Activated CD4-positive, alpha-beta T cell treated with anti-CD3 and anti-CD28 coated beads, Interleukin-10, Interleukin-2, amounts not matched to agents 100 ng/mL and 50 ng/mL, durations not matched to agents 16 hours and 8 hours (primary cell): ENCODE measurements at places on chromosomes 7 and 10.

- DNase-seq = no peak
Observed at GRCh38 chr7:19410106-19410505, 264.9 kb upstream of the FERD3L start.

- DNase-seq = no peak
Observed at GRCh38 chr10:116741391-116742351, 695 bp downstream of the HSPA12A start.

GRCh38 chr7:41809940-41810576 lies 107.2 kb upstream of the INHBA start:
- DNase-seq = no peak

GRCh38 chr10:85916994-85917573 lies 449.5 kb downstream of the GRID1 start:
- no peak for DNase-seq

GRCh38 chr7:77561352-77561751 lies 24.3 kb downstream of the PTPN12 start:
- DNase-seq = no peak

DNA sequence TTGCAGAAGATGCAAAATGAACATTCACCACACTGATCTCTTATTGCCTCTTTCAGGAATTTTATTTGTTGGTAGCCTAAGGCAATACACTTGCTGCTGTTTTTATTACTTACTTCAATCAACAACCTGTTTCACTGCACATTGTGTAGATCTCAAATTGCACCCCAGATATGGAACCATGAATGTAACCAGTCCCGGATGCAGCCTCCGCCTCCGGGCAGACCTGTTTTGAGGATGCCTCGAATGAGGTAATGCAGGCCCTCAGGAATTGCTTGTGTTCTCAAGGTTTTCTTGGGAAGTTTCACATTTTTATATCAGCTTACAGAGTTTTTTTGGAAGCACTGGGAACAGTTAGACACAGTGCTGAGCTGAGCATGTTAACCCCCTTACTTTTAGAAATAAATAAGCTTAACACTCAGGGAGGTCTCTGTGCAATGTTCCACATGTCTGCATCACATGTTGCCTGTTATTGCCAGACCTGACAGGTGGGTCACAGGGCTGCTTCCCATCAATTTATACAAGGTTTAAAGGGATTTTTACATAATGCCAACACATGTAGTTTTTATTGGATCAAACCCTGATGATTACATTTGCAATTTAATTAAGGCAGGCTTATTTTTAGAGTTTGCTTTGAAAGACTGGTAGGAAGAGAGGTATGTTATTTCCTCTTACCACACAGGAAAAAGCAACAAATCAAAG lies 193.1 kb upstream of the POM121L12 start:
- no peak for DNase-seq

DNA sequence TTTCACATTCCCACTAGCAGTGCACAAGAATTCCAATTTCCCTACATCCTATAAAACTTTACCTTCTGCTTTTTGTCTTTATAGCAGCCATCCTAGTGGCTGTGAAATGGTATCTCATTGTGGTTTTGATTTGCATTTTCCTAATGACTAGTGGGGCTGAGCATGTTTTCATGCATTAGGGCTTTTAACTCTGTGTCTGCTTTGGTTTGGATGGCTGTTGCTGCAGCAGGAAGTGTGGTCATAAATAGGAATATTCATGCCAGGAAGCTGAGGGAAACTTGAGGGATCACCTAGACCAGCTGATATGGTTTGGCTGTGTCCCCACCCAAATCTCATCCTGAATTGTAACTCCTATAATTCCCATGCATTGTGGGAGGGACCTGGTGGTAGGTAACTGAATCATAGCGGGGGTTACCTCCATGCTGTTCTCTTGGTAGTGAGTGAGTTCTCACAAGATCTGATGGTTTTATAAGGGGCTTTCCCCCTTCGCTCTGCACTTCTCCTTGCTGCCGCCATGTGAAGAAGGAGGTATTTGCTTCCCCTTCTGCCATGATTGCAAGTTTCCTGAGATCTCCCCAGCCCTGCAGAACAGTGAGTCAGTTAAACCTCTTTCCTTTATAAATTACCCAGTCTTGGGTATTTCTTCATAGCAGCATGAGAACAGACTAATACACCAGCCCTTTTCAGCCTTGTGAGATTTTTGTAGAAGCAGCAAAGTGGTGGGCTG lies 181.8 kb upstream of the PITRM1 start:
- no peak for DNase-seq

DNA sequence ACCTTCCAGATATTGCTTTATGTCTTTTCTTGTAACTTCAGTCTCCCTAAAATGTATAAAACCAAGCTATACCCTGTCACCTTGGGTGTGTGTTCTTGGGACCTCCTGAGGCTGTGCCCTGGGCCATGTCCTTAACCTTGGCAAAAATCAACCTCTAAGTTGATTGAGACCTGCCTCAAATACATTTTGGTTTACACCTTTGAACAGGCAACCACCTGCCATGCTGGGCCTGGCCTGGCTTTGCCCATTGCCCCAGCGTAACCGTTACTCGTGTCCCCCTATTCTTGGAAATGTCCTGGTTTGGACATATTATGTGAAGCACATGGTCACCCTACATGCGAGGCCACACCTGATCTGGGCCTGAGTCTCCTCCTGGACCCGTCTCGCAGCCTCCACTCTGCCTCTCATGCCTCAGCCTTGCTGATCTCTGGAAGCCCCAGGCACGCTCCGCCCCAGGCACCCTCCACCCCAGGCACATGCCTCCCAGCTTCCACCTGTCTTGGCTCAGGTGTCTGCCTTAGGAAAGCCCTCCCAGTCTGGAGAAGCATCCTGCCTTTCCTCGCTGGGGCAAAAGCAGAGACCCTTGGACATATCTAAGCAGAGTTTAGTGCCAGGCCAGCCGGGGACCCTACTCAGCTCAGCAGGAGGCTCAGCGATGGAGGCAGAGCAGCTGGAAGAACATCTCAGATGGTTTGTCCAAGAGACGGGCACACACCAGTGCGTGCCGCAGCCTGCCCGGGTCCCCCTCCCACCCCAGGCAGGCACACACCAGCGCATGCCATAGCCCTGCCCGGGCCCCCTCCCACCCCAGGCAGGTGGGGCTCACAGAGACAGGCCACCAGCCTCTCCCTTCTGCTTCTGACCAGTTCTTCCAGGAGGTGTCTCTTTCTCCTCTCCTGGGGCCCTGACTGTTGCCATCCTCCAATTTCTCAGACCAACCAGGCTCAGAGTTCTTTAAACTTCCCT lies 4.0 kb upstream of the VIPR2 start:
- no peak for DNase-seq

DNA sequence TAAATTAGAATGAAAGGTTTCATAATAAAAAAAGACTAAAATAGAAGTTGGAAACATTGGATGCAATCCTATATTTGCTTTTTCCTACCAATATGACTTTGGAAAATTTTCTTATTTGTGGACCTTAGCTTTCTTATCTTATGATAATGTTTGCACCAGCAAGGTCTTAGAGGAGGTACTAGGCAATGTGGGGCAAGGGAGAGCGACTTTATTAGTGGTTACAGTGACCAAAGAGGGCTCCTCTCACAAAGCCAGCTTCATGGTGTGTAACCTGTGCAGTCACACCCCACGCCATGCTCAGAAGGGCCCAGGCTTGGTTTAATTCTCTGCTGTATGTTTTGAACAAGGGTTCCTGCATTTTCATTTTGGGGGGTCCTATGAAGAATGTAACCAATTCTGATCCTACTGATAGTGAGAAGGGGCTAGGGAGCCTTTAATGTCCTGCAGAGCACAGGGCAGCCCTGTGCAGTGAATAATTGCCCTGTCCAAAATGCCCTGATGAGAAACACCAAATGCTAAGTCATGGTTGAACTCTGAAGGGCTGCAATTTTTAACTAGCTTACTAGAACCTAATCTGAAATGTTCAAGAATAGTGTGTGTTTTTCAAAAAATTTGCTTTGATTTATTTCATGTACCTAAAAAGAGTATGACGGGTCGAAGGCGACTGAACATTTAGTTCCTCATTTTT lies 1047.8 kb downstream of the LRMDA start:
- no peak for DNase-seq

DNA sequence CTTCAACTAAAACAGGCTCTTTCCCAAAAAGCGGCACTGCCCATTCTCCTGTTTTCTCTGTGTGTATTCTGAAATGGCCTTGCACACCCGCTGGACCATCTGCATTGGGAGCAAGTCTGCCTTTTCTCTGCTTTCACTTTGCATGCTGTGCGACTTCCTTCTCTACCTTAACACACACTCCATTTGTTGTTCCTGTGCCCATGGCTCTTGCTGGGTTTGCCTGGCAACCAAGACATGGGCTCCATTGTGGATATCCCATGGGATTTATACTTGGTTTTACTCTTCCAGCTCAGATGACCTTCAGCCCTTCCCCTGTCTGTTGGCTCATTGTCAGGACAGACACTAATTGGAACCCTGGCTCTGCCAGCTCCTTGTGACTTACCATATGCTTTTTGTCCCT lies 465.3 kb downstream of the REEP3 start:
- DNase-seq = no peak

GRCh38 chr10:116069856-116070255 lies 203.2 kb downstream of the GFRA1 start:
- DNase-seq = no peak

DNA sequence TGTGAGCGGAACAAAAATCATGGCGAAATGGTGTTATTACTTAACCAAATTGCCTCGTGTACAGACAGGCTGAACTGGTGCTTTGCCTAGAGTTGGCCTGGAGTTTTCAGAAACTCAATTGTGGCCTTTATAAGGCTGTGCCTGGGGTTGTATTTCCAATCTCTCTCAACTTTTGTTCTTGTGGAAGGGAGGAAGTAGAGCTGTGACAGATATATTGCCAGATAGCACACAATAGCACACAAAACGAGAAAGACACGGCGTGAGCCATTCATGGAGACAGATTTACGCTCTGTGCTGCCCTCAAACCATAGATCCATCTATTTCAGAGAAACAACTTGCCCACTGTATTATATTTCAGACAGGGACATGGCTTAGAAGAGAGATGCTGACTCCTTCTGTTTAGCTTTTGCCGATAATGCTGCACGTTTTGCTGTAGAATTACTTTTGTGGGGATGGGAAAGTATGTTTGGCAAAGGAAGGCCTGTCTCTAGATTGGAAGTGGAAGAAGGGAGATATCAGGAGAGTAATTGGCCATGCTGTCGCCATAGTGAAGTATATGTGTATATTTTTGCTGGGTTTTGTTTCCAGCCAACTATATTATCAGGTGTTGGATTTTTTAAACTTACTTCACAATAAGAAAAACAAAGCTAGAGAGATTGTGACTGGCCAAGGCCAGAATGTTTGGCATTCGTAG lies 80.4 kb downstream of the AUTS2 start:
- DNase-seq = no peak

DNA sequence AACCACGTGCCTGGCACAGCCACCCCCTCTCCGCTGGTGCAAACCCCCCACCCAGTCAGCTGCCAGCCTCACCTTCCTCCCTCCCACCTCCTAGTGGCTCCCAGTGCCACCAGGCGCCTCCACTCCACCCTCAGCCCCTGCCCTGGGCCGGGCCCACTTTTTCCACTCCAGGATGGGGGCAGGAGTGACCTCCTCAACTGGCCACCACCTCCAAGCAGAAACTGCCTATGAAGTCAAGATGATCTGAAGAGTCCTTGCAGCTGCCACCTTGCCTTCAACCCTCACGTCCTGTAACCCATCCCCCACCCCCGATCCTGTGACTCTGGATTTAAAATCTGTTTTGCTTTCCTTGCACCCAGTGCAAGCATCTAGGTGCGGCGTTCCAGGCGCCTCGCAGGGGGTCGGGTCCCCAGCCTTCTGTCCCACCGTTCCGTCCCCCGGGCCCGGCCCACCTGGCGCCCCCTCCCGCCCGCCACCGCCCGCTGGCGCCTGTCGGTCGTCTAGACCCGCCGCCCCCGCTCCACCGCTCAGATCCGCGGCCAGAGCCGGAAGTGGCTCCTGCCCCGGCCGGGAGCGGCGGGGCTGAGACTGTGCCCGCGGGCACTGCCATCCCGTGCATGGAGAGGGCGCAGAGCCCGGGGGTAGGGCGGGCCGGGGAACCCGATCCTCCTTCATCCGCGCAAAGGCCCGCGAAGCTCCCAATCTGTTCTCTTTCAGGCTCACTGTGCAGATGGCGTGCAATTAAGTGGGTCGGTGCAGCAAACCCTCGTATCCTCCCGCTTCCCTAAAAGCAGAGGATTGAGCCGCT lies 51.2 kb upstream of the GTF2I start:
- DNase-seq = peak; percentile 45

- DNase-seq = no peak
Observed at GRCh38 chr7:48259463-48260280, 88.4 kb downstream of the ABCA13 start.

- no peak for DNase-seq
Observed at GRCh38 chr10:124978376-124978725, 36.4 kb downstream of the ZRANB1 start.

DNA sequence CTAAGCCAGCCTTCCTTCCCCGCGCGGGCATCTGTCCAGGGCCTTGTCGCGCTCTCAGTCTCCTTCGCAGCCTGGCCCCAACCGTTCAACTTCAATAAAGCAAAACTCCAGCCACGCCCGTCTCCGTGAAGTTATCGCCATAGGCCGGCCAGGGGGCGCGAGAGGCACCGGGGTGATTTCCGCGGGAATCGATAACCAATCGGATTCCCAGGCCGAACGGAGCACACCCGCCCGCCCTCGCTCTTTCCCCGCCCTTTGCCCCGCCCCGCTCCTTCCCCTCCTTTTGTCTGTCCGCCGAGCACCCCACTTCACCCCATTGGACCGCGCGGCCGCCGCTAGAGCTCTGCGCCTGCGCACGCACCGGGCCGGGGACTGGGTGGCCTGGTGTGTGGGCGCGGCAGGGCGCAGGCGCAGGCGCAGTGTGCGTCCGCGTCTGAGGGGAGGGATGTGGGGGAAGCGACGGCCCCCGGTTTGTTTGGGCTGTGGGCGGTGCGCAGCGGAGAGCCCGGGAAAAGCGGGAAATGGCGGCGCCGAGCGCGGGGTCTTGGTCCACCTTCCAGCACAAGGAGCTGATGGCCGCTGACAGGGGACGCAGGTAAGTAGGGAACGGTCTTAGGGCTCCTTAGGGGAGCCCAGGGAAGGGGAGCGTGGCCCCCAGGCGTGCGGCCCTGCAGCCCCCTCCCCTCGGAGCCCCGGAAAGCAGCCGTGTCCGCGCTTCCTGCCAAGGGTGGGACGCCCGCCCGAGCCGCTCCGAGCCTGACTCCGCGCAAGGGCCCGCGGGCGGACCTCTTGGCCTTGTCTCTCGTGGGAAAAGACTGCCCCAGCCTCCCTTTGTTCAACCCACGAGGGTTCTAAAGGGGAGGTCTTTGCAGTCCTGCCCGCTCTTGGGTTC lies at the start of gene CASP2:
Gene CASP2, plus strand, starts transcription at position 417 of the 892 bp plus-strand sequence. Its CDS starts 105 bp downstream, at position 522.
- peak; percentile 100 for DNase-seq

- no peak for DNase-seq
Observed at GRCh38 chr7:12905671-12906070, 218.2 kb downstream of the ARL4A start.

GRCh38 chr7:89477991-89478390 lies 676.3 kb upstream of the STEAP1 start:
- DNase-seq = no peak

DNA sequence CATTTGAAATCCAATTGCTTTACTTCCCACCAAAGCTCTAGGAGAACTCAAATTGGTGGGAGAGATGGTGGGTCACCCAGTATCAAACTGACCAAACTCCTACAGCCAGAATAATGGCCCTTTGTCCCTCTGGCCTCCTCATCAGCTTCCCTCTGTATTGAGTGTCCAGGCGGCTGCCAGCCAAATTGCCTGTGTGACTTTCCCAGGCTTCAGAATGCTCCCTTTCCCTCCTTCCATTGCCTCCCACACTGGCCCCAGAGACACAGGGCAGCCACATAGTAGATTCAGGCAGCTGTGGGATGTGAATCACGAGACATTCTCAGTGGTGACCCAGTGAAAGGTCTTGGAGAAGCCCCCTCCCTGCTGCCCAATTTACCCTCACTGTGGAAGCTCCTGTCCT lies 12.7 kb upstream of the VDAC2 start:
- no peak for DNase-seq

- DNase-seq = no peak
Observed at GRCh38 chr10:122663516-122664130, 36.0 kb downstream of the C10orf120 start.
